ENCODE measurements at places on chromosomes 6 and 20.

DNA sequence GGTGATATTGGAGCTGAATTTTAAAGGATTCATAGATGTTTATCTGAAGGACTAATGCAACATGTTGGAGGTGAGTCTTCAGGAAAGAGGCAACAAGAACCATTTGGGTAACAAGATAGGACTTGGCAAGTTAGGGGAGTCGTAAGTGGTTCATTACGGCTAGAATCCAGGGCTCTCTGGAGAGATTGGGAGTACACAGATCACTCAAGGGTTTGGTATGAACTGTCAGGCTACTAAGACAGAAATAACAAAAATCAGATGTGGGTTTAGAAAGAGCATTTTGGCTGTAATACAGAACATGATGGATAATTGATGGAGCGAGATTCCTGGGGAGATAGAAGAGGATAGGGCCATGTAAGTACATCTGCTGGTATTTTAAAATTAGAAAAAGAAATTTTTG, 86.3 kb upstream of the ESR1 start:
- no peak for DNase-seq

DNA sequence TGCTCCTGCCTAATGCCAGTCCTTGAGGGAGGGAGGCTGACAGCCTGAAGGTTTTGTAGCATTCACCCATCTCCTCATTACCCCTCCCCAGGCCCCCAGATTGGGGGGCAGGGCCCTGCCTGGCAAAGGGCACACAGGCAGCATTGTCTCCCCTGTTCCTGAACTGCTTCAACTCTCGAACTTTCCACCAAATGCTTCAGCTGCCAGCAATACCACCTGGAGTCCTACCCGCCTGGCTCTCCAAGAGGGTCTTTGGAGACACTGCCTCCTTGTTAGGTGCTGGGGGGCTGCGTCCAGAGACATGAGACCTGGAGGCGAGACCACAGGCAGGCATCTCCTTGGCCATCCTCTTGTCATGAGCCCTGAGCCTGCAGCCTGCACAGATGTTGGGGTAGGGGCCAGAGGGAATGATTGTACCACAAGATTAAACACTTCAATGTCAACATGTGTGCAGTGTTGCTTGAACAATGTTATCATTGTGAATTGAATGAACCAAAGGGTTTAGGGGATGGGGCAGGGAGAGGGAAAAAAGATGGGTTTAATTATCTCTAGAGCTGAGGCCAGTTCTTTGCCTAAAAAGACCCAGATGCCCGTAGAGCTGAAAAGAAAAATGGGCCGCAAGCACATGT, 25.0 kb downstream of the BMP7 start:
- DNase-seq: no peak

GRCh38 chr6:95599706-95600105, 22.4 kb downstream of the MANEA start:
- DNase-seq: no peak

GRCh38 chr6:163837691-163838431, 423.3 kb downstream of the QKI start:
- DNase-seq: no peak

- DNase-seq: no peak
These were observed 96.8 kb downstream of the ADTRP start for GRCh38 chr6:11681770-11682169.

DNA sequence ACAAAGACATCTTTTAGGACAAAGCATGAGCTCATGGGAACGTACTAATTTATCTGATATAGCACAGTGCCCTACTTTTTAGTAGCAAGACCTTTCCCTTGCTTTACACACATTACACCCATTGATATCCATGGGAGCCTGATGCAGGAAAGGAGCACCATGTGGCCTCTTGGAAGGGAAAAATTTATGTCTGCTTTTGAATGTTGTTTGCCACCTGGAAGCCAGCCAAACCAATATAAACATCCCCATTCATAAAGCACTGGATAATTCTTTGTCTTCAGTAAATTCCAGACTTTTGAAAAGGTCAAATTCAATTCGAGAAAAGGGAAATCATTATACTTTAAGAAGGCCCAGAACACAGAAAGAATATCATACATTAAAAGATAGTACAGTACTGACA, 152.3 kb upstream of the BEND6 start:
- peak; percentile 86 for DNase-seq
